ENCODE measurements at places on chromosomes 13 and 19.

- no peak for DNase-seq
Measured at GRCh38 chr19:37695144-37695899, 24.2 kb downstream of the ZNF607 start.

- peak; percentile 85 for DNase-seq
Measured at GRCh38 chr19:9796113-9796773, 22.6 kb downstream of the FBXL12 start.

GRCh38 chr19:39759457-39760184 is 19.0 kb upstream of the LEUTX start:
- DNase-seq = no peak

GRCh38 chr19:38559428-38560401 is 58.0 kb downstream of the MAP4K1 start:
- DNase-seq = no peak

DNA sequence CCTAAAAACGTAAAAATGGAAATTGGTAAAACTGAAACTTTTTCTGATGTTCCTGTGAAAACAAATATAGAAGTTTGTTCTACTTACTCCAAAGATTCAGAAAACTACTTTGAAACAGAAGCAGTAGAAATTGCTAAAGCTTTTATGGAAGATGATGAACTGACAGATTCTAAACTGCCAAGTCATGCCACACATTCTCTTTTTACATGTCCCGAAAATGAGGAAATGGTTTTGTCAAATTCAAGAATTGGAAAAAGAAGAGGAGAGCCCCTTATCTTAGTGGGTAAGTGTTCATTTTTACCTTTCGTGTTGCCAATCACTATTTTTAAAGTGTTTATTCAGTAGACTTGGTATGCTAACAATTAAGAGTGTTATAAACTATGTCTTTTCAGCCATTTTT is 25.6 kb downstream of the BRCA2 start:
- DNase-seq = no peak

DNA sequence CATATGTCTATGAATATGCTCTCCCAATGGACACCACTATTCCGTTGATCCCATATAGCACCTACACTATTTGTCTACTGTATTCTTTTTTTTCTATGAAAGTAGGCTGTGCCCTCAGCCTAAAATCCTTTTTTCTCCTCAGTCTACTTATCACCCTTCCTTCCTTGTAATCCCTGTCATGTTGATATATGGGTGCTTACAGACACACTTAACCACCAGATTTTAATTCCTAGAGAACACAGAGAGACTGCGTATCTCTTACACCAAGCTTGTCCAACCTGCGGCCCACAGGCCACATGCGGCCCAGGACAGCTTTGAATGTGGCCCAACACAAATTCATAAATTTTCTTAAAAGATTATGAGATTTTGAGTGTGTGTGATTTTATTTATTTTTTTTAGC is 101.1 kb downstream of the ZAR1L start:
- DNase-seq = no peak

GRCh38 chr19:1390890-1391423 is 7.2 kb downstream of the NDUFS7 start:
- DNase-seq = no peak

- DNase-seq = no peak
Measured at GRCh38 chr19:2223391-2223790, 12.7 kb downstream of the PLEKHJ1 start.

DNA sequence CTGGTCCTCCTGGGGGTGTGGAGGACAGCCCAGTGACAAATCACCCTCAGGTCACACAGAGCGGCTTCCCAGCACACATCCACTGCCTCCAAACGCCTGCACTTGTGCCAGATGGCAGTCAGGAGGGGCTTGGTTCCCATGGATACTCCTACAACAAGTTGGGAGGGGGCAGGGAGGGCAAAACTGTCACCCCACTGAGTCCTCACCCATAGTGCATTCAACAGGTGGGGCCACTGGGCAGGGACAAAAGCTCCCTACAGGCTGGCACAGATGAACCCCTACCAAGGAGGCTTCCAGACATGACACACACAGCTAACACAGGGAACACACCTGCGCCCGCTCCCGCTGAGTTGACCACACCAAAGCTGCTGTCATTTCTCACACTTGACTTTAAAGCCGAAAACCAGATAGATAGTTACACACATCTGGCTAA is 120.5 kb downstream of the STK24 start:
- DNase-seq = no peak

- no peak for DNase-seq
Measured at GRCh38 chr13:78596736-78597601, 6.4 kb downstream of the POU4F1 start.

GRCh38 chr19:1073063-1073955 is 6.3 kb downstream of the ARHGAP45 start:
- no peak for DNase-seq

DNA sequence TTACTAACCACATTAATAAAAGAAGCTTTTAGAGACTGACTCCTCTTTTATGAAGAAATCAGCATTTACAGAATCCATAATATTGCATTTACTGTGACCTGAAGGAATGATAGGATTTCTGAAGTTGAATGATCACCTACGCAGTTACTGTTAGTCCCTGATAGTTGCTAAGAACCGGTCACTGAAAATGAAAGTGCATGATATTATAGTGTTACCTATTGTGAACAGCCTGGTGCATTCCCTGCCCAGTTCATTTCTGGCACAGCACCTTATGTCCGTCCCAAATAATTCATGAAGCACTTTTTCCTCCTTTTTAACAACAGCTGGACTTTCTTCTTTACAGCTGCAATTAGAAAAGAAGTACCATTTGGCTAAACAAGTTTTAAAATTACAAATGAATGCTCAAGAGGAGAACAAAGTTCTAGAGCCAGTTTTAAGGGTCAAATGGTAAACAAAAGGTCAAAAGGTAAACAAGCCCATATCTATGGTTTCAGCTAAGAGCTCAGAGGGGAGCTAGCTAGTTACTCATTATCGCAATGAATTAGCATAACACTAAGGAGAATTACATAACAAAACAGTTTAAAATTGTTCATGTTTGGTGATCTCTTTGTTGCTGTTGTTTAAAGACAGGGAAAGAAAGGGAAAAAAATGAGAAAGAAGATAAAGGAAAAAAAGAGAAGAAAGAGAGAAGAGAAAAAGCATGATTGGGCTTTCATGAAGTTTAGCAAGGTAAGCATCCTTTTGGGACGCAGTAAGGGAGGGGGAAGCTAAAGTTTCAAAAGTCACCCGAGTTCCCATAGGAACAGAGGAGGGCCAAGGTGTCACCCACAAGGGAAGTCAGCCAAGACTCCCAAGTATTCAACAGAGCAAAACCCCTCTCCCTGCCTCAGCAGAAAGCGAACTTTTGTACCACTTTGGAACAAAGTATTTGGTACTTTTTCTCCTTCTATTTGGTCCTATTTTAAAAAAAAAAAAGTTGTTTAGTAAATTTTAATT is 50.2 kb downstream of the FLT3 start:
- DNase-seq = no peak

DNA sequence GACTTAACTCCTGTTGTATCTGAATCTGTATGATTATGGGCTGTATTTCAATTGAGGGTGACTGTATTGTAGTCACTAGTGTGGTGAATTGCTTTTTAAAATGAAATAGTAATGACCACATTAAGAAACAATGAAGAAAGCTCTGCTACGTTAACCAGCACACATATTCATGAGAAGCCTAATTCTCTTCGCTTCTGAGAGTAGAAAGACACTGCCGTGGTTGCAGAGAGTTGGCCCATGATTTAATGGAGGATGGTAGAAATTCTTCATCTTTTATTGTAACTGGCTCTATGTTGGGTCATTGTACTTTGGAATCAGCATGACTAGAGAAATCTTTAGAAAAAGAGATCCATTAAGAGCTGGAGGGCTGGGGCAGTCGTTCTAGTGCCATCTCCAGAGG is 451.5 kb downstream of the PCDH17 start:
- no peak for DNase-seq

Data from globus pallidus (tissue), 1 donor.